ENCODE measurements at places on chromosomes 13 and 19.

DNA sequence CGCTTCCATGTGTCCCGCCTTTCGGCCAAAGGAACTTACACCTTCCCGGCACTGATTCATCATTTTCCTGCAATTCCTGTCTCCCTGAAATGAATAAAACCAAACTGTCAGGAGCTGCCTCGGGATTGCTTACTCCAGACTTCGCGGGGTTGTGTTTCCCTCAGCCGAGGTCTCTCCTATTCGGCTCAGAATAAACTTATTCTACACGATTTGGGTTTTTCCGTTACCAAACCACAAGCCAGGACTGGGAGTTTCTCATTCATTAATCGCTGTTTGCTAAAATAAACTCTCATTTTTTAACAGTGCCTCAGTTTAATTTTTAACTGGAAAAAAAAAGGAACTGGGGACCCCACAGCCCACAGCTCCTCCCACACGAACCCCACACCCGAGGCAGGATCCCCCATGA lies 667 bp downstream of the ZNF878 start:
- no peak for DNase-seq

DNA sequence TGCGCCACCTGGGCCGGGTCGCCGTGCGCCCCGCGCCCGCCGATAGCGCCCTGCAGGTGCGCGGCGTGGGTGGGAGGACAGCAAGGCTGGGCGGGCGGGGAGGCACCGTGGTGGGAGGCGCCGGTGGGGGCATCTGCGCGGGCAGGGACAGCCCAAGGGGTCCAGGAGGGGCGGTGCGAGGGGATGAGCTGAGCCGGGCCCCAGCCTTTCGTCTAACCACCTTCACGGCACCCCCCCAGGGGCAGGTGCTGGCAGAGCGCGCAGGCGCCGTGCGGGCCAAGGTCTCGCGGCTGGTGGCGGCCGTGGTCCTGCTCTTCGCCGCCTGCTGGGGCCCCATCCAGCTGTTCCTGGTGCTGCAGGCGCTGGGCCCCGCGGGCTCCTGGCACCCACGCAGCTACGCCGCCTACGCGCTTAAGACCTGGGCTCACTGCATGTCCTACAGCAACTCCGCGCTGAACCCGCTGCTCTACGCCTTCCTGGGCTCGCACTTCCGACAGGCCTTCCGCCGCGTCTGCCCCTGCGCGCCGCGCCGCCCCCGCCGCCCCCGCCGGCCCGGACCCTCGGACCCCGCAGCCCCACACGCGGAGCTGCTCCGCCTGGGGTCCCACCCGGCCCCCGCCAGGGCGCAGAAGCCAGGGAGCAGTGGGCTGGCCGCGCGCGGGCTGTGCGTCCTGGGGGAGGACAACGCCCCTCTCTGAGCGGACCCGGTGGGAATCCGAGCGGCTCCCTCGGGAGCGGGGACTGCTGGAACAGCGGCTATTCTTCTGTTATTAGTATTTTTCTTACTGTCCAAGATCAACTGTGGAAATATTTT lies 3.1 kb downstream of the KISS1R start:
- DNase-seq = no peak

GRCh38 chr19:34639491-34640085 lies 37.4 kb downstream of the SCGB2B2 start:
- peak; percentile 78 for DNase-seq

- no peak for DNase-seq
Observed at GRCh38 chr19:16259385-16260159, 61.9 kb downstream of the AP1M1 start.

DNA sequence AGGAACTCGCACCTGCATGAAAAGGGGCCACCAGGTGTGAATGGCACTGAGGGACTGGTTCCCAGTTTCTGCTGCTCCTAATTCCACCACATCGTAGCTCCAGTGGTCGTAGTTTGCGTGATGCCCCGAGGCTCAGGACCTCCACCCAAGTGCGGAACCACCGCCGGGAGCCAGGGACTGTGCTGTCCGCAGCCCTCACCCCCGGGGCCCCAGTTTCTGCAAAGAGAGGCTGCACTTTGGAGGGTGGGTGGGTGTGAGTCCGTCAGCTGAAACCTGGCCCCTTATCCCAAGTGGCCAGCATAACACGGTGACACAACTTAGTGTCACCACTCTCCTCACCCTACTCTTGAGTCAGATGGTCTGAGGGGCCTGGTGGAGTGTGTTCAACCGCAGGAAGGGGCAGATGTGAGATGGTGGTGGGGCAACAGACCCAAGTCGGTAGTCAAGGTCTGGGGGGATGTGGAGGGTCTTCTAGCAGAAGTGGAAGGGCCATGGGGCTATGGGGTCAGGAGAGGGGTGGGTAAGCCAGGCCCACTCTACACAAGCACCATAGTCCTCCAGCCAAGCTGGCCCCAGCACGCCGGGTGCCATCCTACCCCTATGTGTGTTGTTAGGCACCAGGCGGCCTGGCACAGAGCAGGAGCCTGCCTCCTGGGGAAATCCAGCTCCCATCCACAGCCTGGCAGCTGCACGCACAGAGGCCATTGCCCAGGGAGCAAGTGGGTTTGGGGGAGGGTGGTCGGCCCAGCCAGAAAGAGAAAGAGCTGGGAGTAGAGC lies 1301.6 kb downstream of the UQCRFS1 start:
- no peak for DNase-seq

GRCh38 chr19:48991873-48992580 lies 1.1 kb downstream of the GYS1 start:
- DNase-seq = no peak

DNA sequence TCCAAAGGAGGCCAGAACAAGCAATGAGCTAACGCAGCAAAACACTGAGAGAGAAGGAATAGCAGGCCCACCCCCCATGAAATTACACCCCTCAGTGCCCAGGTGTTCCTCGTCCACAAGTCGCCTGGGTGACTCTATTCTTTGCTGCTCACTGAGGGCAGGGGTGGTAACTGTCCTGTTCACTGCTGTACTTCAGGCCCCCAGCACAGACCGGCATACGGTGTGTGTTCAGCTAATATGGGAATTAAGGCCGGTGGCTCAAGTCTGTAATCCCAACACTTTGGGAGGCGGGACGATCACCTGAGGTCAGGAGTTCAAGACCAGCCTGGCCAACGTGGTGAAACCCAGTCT lies 31.9 kb downstream of the DHRS12 start:
- DNase-seq = no peak

DNA sequence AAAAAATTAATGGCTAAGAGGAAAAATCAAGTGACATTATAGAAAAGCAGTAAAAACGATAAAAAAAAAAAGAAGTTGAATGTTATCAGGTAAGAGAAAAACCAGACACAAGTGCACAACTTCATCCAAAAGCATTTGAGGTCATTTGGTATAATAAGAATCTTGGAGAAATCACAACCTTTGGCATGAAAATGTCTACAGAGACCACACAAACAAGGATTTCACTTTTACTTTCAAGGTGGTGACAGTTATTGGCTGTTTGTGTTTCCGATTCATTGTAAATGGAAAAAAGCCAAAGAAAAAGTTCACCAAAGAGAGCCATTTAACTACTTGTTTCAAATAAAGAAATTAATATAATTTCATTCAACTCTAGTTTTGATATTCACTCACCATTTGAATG lies 1193.5 kb downstream of the PCDH9 start:
- DNase-seq = no peak

DNA sequence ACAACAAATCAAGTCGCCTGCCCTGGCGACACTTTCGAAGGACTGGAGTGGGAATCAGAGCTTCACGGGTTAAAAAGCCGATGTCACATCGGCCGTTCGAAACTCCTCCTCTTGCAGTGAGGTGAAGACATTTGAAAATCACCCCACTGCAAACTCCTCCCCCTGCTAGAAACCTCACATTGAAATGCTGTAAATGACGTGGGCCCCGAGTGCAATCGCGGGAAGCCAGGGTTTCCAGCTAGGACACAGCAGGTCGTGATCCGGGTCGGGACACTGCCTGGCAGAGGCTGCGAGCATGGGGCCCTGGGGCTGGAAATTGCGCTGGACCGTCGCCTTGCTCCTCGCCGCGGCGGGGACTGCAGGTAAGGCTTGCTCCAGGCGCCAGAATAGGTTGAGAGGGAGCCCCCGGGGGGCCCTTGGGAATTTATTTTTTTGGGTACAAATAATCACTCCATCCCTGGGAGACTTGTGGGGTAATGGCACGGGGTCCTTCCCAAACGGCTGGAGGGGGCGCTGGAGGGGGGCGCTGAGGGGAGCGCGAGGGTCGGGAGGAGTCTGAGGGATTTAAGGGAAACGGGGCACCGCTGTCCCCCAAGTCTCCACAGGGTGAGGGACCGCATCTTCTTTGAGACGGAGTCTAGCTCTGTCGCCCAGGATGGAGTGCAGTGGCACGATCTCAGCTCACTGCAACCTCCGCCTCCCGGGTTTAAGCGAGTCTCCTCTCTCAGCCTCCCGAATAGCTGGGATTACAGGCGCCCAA lies at the start of gene LDLR:
LDLR (plus strand) TSS at position 210 of the 760 bp plus-strand sequence; CDS start at position 296, 86 bp downstream.
- DNase-seq = peak; percentile 93

GRCh38 chr13:23909606-23910005 lies 12.3 kb upstream of the C1QTNF9B start:
- DNase-seq = no peak

DNA sequence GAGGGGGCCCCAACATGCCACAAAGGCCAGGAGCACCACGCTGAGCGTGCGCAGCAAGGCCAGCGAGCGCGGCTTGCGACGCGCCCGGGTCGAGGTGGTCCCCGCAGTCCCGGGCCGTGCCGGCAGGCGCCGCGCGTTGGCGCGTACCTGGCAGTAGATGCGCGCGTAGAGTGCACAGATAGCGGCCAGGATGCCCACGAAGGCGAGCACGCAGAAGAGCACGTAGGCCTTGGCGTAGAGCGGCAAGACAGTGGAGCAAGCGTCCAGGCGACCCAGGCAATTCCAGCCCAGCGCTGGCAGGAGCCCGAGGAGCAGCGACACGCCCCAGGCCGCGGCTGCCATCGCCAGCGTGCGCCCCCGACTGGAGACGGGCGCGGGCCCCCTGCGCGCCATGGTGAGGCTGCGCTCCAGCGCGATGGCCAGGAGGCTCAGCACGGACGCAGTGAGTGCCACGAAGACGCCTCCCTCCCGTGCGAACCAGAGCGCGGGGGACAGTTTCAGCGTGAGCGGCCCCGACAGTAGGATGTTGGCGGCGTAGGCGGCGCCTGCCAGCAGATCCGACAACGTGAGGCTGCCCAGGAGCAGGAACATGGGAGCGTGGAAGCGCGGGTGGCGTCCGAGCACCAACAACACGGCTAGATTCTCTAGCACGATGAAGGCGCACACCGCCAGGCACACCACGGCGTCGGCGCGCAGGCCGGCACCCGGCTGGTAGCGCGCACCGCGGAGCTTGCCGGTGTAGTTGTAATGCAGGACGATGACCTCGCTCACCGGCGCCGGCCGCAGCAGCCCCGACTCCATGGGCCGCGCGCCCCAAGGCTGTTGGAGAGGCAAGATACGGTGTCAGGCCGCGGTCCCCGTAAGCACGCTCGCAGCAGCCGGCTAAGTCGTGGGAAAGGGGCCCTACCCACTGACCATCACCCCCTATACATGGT lies 2.8 kb downstream of the S1PR5 start:
- no peak for DNase-seq

GRCh38 chr13:64206430-64207225 lies 2791.0 kb upstream of the PCDH20 start:
- no peak for DNase-seq

DNA sequence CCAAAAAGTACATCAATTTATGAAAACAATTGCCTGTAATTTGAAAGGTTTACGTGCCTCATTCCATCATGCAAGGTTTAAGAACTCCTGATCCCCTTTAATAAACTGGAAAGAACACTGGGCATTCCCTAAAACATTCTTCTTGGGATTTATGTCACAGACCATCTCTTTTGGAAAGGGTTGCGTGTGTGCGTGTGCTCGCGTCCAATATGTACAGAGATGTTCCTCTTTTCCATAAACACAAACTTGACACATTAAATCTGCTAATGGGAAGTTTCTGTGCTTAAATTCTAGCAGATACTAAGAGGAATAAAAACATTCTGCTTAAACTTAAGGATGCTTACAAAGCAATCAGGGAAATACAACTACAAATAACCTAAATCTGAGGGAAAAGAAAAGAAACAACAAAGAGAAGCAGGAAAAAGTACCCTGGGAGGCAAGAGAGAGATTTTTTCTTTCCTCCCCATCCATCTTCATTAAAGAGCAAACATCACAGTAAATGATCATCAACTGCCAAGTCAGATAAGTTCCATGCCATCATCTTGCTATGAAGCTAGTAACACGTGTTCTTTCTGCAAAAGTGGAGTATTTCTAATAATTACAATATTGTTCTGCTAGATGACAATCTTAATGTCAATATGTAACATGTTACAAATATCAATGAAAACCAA lies 83.7 kb downstream of the STK24 start:
- DNase-seq = no peak

- DNase-seq = no peak
Observed at GRCh38 chr13:90798381-90798780, 549.1 kb upstream of the MIR17HG start.

- no peak for DNase-seq
Observed at GRCh38 chr13:61592489-61592888, 176.8 kb upstream of the PCDH20 start.

DNA sequence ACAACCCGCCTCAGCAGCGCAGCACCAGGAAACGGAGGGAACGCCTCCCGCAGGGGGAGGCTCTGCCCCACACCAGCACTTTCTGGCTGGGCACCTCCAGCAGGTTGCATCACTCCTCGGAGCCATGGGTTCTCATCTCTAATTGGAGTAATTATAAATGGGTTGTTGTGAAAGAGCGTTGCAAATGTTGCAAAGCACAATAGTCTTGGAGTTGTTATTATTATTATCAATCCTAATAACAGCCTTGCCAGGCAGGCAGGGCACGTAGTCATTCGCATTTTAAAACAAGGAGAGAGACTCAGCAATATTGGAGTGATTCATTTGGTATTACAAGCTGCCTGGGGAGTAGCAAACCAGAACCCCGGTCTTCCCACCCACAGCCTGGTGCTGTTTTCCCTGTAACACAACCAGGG lies 108.6 kb upstream of the GJB6 start:
- no peak for DNase-seq

DNA sequence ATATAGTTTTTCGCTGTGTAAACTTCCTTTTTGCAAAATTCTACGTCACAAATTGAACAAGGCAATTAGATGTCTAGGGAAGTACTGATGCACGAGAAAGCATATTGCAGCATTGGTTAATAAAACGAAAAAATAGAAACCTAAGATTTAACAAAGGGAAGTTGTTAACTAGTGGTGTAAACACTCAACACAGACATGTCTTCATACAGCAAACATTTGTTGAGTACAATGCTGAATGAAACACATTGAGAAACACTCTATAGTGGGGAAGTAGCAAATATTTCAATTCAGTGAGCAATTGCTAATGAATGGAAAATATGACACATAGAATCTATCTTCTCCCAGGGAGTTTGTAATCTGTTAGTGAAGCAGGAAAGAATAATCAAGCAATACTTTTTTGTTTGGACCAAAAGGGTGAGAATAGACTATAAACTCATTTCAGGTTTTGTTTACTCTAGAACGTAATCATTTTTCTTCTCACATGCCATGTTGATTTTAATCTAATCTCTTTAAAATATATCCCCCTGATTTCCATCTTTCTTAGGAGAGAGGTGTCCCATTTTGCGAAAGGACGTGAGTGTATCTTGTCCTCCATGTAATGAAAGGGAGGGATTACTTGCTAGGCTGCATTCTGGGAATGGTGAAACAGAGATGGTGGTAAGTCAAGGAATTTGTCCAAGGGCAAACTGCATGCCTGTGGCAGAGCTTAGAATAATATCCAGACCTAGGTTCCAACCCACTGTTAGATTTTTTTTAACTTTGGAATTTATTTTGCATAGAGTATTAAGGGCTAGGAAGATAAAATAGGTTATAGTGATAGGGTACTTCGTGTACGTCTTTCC lies 1.7 kb upstream of the ANKRD10 start:
- DNase-seq = no peak

Measured in renal pelvis (tissue), 12 donors.